ENCODE measurements at places on chromosomes 1 and 21. TPM values are rescaled to one million over a fixed set of nuclear protein-coding genes. Genes with fewer than 3 reads are reported as not detected.

The PAQR7 gene
- total RNA-seq = 4.7 TPM

The KISS1 gene
- total RNA-seq = not detected

The MASP2 gene
- not detected for total RNA-seq

The CD2 gene
- total RNA-seq = 227 TPM

The LRRC71 gene
- total RNA-seq = not detected

The FAM72C gene
- 9.1 TPM for total RNA-seq

The ANKRD65 gene
- not detected for total RNA-seq

The OR6K3 gene
- not detected for total RNA-seq

The CR1L gene
- not detected for total RNA-seq

The PTPN22 gene
- 82.9 TPM for total RNA-seq

The CADM3 gene
- total RNA-seq = not detected

The SHISAL2A gene
- total RNA-seq = 28.8 TPM

The SELL gene
- total RNA-seq = 130 TPM

The PMF1 gene
- total RNA-seq = 66.2 TPM

The VPS13D gene
- total RNA-seq = 53.3 TPM

The NR0B2 gene
- total RNA-seq = not detected

The TMEM269 gene
- 0.48 TPM for total RNA-seq

The GBP2 gene
- 179 TPM for total RNA-seq

The OR2T11 gene
- not detected for total RNA-seq

The S100PBP gene
- 78.5 TPM for total RNA-seq

The DENND2D gene
- total RNA-seq = 299 TPM

The SLAMF1 gene
- total RNA-seq = 41.3 TPM
